Vagina (tissue), 2 donors: ENCODE measurements at places on chromosomes 13 and 19.

DNA sequence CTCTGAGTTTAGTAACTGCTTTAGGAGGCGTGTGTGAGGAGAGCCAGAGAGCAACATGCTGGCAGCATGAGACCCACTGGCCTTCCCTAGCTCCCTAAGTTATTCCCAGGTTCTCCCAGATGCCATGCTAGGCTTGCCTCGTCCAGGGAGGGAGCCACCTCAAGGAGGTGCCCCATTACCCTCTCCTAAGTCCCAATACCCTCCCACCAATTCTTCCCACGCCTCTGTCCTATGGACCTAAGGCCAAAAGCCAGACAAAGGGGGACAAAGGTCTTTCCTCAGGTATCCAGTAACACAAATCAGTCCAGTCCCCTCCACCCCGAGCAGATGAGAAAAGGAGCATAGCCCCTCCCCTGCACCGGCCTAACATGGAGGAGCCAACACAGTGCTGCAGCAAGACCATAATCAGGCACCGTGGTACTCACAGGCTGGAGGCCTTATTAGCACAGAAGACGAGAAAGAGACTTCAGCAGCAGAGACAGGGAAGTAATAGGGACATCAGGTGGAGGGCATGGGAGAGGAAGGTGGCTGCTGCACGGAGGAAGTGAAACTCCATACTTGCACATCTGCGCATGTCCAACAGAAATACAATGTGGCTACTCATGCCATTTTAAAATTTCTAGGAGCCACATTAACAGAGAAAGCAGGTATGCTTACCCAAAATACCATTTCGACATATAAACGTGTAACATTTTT, 46.3 kb downstream of the BRD4 start:
- no peak for DNase-seq

GRCh38 chr19:39308531-39309304, 11.9 kb downstream of the LRFN1 start:
- no peak for DNase-seq

- no peak for DNase-seq
These were observed 236.3 kb downstream of the COL4A1 start for GRCh38 chr13:110070511-110071120.

GRCh38 chr19:15297416-15298224, 34.7 kb downstream of the BRD4 start:
- no peak for DNase-seq

DNA sequence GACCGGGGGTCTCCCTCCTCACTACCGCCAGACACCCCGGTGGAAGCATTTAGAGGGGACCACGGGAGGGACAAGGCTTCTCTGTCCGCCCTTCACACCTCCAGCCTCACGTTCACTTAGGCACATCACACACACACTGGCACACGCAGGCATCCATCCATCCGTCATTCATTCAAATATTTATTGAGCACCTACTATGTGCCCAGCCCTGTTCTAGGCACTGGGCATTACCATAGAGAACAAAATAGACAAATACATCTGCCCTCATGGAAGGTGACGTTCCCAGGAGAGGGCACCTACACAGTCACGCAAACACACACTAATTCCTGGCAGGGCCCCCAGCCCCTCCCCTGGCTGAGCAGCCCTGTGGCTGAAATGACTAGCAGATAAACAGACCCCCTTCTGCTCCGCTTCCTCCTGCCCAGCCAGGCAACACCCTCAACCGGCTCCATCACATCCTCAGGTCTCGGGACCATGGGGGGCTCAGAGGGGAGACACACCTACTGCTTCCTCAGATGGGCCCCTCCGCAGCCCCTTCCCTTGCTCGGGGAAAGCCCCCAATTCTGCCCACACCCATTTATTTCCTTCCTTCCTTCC, 3.7 kb upstream of the NOP53 start:
- no peak for DNase-seq

GRCh38 chr13:50075619-50076097, 60.4 kb downstream of the KCNRG start:
- DNase-seq, result no peak
